ENCODE measurements at places on chromosomes 11 and 22. TPM values are rescaled to one million over a fixed set of nuclear protein-coding genes. Genes with fewer than 3 reads are reported as not detected.

DNA sequence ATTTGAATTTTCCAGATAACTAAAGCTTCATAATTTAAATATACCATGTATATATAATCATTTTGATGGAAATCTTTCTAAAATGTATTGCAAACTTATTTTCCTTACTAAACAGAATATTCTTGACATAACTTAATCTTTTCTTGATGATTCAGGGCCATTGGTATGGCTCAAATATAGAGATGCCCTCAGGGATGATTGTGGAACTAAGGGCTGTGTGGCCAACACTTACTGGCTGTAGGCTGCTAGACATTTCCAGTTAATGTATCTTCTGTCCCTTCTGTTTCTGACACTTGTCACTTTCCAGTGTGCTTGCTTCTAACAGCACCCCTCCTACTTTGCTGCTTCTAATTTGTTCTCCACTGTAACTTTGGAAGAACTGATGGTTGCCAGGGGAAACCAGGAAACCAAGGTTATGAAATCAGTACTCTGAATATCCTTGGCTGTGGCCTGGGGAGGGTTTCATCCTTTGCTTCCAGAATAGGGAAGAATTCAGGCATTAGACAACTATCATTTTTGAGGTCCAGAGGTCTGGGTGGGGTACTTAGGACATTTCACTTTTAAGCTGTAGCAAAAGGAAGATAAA, 697.2 kb downstream of the ETS1 start:
- no peaks in the 10 kb centered on the region for H3K36me3 ChIP-seq
- no peak overlapping the region for H3K27ac ChIP-seq
- H3K4me1 ChIP-seq, result no peaks in the 10 kb centered on the region
- no peaks in the 10 kb centered on the region for H3K27me3 ChIP-seq
- DNase-seq, result no peak
- no peak overlapping the region for H3K4me3 ChIP-seq

The TH gene
- not detected for total RNA-seq

GRCh38 chr11:123475469-123475868, 45.4 kb downstream of the GRAMD1B start:
- DNase-seq, result no peak
- H3K4me1 ChIP-seq, result no peaks in the 10 kb centered on the region
- H3K36me3 ChIP-seq, result no peaks in the 10 kb centered on the region

DNA sequence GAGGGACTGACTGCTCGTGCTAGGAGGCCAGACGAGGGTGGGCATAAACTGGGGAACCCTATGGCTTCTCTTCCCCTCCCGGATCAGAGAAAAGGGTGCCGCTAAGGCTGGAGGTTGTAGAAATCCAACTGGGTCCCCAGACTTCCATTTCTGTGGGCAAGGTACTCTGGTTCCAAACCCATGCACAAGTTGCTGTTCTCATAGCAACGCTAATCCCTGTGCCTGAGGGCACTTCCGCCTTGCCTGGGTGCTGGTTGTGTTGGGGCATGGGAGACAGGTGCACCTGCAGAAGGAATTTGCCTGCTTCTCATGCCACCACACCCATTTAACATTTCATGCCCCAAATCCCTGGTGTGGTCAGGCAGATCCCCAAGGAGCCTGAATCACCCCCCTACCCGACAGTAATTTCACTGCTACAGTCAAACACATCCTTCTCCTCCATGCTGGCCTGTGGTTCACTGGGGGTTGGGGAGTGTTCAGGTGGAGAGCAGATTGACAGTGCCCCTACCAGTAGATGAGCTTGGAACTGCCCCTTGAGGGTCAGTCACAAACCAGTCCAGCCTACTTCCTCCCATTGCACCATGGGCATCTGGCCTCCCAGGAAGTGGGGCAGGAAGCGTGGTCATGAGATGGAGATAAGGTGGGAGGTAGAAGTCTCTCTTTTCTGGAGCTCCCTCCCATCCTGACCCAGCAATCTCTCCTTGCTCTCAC, 1.2 kb downstream of the C2CD2L start:
- H3K4me3 ChIP-seq, result peak overlapping the region; percentile 95
- peaks cover 2% of the 10 kb centered on the region for H3K4me1 ChIP-seq
- peak; percentile 60 for DNase-seq
- H3K36me3 ChIP-seq, result peaks cover 5% of the 10 kb centered on the region
- H3K27ac ChIP-seq, result no peak overlapping the region
- no peaks in the 10 kb centered on the region for H3K27me3 ChIP-seq

- no peaks in the 10 kb centered on the region for H3K4me1 ChIP-seq
- no peak overlapping the region for H3K27ac ChIP-seq
- no peaks in the 10 kb centered on the region for H3K36me3 ChIP-seq
- no peak overlapping the region for H3K4me3 ChIP-seq
- no peak for DNase-seq
These were observed 591.3 kb downstream of the LRRC4C start for GRCh38 chr11:40867991-40868632.

- no peak for DNase-seq
- no peaks in the 10 kb centered on the region for H3K36me3 ChIP-seq
- no peak overlapping the region for H3K27ac ChIP-seq
- no peaks in the 10 kb centered on the region for H3K27me3 ChIP-seq
- H3K4me1 ChIP-seq, result no peaks in the 10 kb centered on the region
- H3K4me3 ChIP-seq, result no peak overlapping the region
These were observed 81.9 kb downstream of the MN1 start for GRCh38 chr22:27719535-27720227.

The ZC3H12C gene
- 17.9 TPM for total RNA-seq

- H3K27me3 ChIP-seq, result no peaks in the 10 kb centered on the region
- peaks cover 5% of the 10 kb centered on the region for H3K36me3 ChIP-seq
- no peak for DNase-seq
- H3K4me1 ChIP-seq, result no peaks in the 10 kb centered on the region
- no peak overlapping the region for H3K4me3 ChIP-seq
These were observed 48.3 kb downstream of the RRP8 start for GRCh38 chr11:6554828-6555706.

DNA sequence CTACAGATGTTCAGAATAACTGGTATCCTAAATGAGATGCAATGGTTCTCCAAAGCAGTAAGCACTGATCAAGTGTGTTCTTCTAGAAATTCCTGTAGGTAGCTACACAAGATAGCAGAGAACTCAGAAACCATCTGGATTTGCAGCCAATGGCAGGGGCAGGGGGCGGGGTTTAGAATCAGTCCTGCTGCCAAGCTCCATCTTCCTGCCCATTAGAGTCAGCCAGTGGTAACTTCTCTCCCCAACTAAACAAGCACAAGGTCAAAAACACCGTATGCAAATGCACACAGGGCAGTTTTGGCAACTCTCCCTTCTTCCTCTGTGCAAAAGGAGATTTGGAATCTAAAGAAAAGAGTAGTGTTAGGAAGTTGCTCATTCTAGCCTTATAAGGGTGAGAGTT, 237.5 kb upstream of the CCDC90B start:
- DNase-seq, result no peak
- no peak overlapping the region for H3K27ac ChIP-seq
- no peaks in the 10 kb centered on the region for H3K27me3 ChIP-seq
- H3K4me3 ChIP-seq, result no peak overlapping the region

The MUC5AC gene
- total RNA-seq, result not detected

The OSBP gene
- total RNA-seq, result 40.4 TPM

DNA sequence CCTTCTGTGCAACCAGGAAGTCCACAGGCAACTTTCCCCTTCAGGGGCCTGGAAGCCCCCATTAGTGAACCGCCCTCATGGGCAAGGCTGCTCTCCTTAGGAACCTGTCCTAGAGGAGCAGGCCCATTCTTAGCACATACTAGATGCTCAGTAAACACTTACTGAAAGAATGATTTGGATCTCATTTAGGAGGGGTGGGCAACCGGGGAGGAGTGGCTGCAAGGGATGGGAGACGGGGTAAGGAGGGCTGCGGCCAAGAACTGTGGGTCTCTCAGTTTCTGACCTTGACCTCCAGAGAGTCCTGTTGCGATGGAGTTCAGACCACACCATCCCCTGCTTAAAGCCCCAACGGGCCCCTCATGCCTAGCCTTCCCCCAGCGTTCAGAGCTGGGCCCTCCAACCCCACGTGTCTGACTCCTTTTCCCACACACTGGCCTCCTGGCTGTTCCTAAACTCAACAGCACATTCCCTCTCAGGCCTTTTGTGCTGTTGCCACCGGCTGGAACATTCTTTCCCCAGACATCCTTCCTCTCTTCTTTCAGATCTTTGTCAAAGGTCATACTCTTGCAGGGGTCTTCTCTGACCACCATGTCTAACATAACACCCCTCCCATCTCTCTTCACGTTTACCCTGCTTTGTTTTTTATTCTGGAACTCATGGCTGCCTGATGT, 20.7 kb upstream of the PICK1 start:
- H3K27ac ChIP-seq, result no peak overlapping the region
- H3K36me3 ChIP-seq, result no peaks in the 10 kb centered on the region
- no peaks in the 10 kb centered on the region for H3K4me1 ChIP-seq
- DNase-seq, result no peak
- H3K27me3 ChIP-seq, result no peaks in the 10 kb centered on the region

GRCh38 chr22:40758390-40758789, 60.8 kb downstream of the SLC25A17 start:
- H3K36me3 ChIP-seq, result no peaks in the 10 kb centered on the region
- no peak overlapping the region for H3K27ac ChIP-seq
- H3K4me3 ChIP-seq, result no peak overlapping the region

DNA sequence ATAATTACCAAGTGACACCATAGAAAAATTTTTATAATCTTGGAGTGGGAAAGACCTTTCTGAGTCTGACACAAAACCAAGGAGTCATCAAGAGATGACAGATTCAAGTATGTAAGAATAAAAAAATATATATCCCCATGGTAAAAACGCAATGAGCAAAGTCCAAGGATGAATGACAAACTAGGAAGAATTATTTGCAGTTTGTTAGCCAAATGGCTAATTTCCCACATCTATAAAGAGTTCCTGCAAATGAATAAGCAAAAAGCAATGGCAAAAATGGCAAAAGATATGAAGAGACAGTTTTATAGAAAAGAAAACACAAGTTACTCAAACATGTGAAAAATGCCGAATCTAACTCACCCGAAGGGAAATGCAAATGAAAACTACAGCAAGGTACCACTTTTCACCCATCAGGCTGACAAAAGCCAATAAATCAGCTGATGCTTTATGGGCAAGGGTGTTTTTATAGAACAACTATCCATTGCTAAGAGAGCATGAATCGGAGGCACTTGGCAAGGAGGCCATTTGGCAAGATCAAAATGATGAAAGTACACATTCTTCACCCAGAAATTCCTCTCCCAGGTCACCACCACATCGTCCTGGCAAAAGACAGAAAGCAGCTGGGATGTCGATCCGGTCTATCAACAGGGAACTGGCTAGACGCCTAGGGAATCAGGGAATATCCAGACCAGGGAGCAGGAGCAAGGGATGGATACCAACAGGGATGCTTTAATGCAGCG, 21.1 kb upstream of the KLHL35 start:
- no peaks in the 10 kb centered on the region for H3K27me3 ChIP-seq
- H3K36me3 ChIP-seq, result no peaks in the 10 kb centered on the region
- no peak overlapping the region for H3K27ac ChIP-seq
- H3K4me1 ChIP-seq, result no peaks in the 10 kb centered on the region
